Neural crest cell (in vitro differentiated cells): ENCODE measurements at places on chromosomes 3 and 15. TPM values are rescaled to one million over a fixed set of nuclear protein-coding genes. Genes with fewer than 3 reads are reported as not detected.

Gene DCUN1D1
- 48.3 and 57.6 TPM in 2 replicates for total RNA-seq

Gene DNAJA4
- total RNA-seq: not detected in 2 replicates

Gene AADACL2
- total RNA-seq: not detected in 2 replicates

GRCh38 chr3:122668930-122669730 is 11.5 kb upstream of the PARP14 start:
- H3K4me1 ChIP-seq: no peaks in the 10 kb centered on the region
- H3K27ac ChIP-seq: no peak overlapping the region

DNA sequence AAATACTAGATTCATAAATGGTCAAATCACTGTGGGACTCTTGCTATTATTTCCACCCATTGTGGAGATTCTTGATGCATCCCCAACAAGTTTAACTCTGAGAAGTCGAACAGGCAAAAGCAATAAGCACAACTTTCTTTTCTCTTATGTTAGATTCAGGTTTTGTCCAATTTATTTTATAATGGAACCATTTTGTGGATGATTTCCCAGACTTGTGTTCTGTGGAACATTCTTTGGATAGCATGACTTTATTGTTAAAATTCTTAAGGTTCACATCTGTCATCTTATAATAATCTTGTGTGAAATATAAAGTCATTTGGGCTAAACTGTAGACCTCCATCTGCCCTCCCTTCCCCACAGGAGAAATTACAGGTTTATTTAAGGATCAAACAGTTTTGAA is 213.7 kb downstream of the LPP start:
- H3K27me3 ChIP-seq: no peaks in the 10 kb centered on the region
- no peak overlapping the region for H3K27ac ChIP-seq
- peaks cover 37% of the 10 kb centered on the region for H3K4me1 ChIP-seq
- no peak overlapping the region for H3K4me3 ChIP-seq
- no peak for DNase-seq

DNA sequence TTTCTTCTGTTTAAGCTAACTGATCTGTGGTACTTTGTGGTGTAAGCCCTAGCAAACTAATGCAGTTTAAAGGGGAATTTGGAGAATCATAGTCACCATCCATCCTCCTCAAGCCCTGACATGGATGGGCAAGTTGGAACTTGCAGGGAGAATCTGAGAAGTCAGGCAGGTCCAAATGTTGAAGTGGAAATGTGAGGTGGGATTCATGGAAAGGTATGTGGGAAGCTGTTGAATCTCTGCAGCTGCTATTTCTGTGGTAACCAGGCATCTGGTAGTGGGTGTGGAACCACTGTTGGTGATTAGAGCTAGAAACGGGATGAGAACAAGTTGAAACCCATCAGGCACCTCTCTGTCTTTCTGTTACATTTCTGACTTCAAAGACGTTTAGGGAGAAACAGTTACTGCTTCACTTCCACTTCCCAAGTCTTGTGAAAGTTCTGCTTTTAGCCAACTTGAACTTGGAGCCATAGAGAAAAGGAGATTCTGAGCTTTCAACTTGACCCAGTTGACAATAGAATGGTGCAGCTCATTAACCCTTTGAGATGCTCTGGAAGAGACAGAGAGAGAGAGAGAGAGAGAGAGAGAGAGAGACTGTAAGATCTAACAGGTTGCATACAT is 38.1 kb upstream of the NMNAT3 start:
- no peak overlapping the region for H3K27ac ChIP-seq
- no peak overlapping the region for H3K4me3 ChIP-seq
- no peaks in the 10 kb centered on the region for H3K36me3 ChIP-seq

DNA sequence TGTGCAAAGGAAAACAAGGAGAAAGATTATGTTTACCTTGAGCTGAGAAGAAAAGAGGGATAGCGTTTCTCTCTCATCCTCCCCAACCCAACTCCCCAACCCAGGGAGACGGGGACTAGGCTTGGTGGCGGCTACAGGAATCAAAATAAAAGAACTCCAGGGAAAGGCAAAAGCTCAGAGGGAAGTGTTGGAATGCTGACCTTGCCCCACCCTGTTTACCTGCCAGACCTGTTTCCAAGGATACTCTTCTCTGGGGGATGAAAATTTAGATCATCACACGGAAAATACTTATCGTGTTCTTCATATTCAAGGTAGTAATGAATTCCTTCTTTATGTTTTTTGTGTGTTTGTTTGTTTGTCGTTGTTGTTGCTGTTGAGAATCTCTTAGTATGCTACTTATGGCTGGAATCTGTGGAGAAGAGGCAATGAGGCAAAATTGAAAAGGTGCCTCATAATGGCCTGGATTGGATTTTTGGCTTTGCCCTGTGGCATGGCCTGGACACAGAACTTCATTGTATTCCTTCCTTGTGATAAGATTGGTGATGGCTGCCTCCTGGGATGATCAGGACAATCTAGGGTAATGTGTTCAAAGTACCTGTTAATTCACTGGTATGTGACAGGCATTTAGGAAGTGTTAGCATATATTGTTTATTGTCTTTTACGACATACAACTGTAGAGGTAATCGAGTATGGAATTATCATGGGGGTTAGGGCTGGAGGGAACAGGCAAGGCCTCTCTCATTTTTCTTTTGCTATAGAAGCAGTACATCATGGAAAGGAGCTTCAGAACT is 11.1 kb upstream of the TPRG1 start:
- DNase-seq: no peak
- H3K27ac ChIP-seq: no peak overlapping the region
- no peak overlapping the region for H3K4me3 ChIP-seq
- no peaks in the 10 kb centered on the region for H3K27me3 ChIP-seq
- H3K36me3 ChIP-seq: no peaks in the 10 kb centered on the region

Gene PLA1A
- not detected in 2 replicates for total RNA-seq

GRCh38 chr3:164174059-164174458 is 904.2 kb downstream of the SI start:
- H3K36me3 ChIP-seq: peaks cover 3% of the 10 kb centered on the region
- no peaks in the 10 kb centered on the region for H3K27me3 ChIP-seq
- no peaks in the 10 kb centered on the region for H3K4me1 ChIP-seq
- no peak for DNase-seq

Gene DZIP1L
- total RNA-seq: 26.6 and 28.1 TPM in 2 replicates

- DNase-seq: no peak
- no peaks in the 10 kb centered on the region for H3K36me3 ChIP-seq
- no peak overlapping the region for H3K27ac ChIP-seq
- no peak overlapping the region for H3K4me3 ChIP-seq
- peaks cover 53% of the 10 kb centered on the region for H3K4me1 ChIP-seq
- H3K27me3 ChIP-seq: no peaks in the 10 kb centered on the region
Measured at GRCh38 chr15:68080783-68081182, 26.7 kb downstream of the PIAS1 start.

Gene FOXB1
- 5.9 and 6.1 TPM in 2 replicates for total RNA-seq
